ENCODE measurements at places on chromosomes 16 and 17.

DNA sequence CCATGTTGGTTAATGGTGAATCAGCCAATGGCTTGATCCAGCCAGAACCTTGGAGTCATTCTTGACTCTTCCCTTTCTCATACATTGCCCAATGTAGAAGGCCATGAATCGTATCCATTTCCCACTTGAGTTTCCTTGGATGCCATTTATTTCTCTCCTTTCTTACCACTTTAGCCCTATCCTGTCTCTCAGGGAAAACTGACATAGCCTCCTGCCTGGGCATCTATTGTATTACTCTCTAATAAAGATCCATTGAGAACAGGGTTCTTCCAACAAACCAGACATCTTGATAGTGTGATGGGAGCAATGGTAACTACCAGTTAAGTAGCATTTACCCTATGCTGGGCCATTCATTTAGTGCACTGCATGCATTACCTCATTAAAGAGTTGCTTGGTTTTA lies 104.2 kb upstream of the CDH11 start:
- DNase-seq, result no peak

DNA sequence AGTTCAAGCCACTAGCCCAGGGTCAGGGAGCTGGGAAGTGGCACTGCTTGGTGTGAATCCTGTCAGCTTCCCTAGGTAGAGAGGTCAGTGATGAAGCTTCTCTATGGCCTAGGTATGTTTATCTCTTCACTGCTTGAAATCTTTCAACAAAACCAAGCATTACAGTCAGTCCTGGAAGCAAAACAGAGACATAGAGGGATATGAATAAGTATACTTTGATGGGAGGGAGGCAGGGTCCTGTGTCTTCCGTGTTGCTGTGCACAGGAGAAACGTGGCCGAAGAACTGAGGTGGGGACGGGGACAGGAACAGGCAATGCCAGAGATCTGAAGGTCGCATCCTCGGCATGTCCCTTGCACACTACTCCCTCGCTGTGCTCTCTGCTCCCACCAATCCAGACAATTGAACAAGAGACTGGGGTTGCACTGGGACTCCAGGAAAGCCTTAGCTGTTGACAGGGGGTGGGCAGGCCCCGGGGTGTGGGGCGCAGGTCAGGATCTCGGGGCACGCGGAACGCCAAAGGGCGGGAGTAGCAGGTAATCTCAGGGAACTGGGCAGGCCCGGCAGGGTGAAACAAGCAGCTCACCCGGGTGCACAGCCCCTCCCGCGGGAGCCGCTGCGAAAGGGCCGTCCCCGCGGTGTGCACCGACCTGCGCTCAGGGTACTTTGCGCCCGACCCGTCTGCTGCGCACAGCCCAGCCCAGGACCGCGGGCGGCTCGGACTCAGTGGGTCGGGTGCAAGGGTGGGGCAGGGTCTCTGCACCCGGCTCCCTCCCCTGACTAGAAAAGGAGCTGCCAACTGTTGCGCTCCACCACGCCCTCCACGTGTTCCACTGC lies at the start of gene MT1H:
TSS of gene MT1H (plus strand) at position 810 of the 835 bp plus-strand sequence. CDS start 71 bp downstream, outside the sequence.
- no peak for DNase-seq

DNA sequence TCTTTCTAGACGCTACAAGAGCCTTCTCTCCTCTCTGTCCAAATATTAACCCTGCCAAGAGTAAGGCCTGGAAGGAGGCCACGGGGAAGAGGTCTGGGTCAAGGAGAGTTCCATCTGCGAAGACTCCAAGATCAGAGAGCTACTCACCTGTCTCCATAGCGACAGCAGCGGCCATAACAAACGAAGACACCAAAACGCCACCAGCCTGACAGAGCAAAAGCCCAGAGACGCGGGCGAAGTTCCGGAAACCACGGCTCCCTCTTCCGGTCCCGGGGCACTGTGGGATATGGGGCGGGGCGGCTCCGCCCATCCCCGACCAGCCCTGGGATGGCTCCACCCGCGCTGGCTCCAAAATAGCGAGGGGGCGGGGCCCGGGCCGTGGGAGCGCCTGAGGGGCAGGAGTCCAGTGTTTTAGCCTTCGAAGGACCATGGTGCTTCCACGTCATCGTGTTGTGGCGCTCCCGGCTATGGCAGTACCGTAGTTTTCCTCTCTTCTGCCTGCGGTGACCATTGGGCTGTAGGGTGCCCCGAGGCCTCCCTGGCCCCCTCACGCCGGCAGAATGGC lies at the start of the genes C17orf100 and MED31:
TSS of gene C17orf100 (plus strand) at position 409 of the 565 bp plus-strand sequence. CDS start at position 561, 152 bp downstream.
TSS of gene MED31 (minus strand) at position 252 of the 565 bp plus-strand sequence. CDS start at position 175, 77 bp downstream.
- DNase-seq, result peak; percentile 92

DNA sequence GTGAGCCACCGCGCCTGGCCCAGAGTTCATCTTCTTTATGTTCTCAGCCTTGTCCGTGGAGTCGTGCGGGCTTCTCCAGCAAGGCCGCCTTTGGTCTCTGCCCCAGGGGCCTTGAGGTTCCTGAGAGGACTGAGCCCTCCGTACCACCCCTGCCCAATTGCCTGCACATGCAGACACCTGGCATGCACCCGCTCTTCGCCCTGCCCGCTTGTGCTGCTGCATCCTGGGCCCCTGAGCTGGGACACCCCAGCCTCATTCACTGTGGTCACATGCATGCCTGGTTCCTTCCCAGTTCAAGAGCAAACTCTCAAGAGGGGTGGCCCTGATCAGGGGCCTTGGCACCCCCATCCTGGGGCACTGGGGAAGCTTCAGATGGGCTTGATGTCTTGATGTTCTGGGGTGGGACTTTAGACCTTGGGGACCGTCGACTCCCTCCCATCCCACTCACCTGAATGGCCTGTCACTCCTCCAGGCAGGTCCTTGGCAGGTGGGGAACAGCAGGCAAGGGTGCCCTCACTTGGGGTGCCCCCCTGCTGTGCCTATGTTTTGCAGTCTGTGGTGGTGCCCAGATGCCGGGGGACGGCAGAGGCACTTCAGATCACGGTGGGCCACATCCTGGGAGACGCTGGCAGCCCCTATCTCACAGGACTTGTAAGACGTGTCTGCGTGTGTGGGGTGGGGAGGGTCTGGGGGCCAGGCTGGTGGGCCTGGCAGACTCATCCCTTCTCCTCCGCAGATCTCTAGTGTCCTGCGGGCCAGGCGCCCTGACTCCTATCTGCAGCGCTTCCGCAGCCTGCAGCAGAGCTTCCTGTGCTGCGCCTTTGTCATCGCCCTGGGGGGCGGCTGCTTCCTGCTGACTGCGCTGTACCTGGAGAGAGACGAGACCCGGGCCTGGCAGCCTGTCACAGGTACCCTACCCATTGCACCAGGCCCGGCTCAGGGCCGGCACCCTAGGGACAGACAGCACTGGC lies 12.7 kb upstream of the SPNS2 start:
- no peak for DNase-seq

DNA sequence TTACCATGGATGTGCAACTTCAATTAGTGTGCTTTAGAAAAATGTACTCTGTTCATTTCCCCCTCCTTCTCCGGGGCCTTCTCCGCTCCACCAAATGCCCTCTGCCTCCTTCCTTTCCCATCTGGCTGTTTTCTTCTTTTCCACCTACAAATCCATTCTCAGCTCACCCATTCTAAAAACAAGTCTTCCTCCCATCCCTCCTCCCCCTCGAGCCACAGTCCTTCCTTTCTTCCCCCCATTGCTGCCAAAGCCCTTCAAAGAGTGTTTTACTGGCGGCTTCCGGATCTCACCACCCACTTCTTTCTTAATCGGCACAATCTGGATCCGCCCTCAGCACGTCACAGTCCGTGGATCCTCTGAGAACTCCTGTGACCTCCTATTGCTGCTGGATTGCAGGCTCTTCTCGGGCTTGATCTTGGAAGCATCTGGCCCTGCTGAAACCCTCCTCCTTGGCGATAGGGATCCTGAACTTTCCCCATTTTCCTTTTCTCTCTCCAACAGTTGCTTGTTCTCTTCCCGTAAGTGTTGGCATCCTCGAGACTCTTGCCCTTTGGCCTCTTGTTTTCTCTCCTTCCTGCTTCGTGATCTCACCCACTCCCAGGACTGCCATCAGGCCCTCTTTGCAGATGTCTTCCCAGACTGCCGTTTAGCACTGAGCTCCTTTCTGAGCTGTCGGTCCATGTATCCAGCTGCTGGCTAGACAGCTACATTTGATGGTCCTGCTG lies 36.0 kb upstream of the FBXO47 start:
- no peak for DNase-seq

GRCh38 chr16:66050991-66051390 lies 315.5 kb upstream of the CDH5 start:
- no peak for DNase-seq

- no peak for DNase-seq
Measured at GRCh38 chr16:57725151-57725550, 10.4 kb upstream of the KATNB1 start.

DNA sequence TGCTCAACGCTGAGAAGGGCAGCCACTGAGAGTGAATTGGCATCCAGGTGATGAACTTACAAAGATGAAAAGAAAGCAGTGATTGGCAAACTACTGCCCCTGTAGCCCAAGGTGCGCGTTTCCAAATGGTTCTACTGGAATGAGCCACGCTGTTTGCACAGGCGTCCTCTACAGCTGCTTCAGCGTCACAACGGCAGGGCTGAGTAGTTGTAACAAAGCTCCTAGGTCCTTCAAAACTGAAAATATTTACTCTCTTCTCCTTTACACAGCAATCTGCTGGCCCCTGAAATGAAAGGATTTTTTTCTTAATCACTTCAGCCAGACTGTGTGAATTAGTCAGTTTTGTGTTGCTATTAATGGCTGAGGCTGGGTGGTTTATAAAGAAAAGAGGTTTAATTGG lies 107.2 kb upstream of the FOXF1 start:
- DNase-seq, result no peak

DNA sequence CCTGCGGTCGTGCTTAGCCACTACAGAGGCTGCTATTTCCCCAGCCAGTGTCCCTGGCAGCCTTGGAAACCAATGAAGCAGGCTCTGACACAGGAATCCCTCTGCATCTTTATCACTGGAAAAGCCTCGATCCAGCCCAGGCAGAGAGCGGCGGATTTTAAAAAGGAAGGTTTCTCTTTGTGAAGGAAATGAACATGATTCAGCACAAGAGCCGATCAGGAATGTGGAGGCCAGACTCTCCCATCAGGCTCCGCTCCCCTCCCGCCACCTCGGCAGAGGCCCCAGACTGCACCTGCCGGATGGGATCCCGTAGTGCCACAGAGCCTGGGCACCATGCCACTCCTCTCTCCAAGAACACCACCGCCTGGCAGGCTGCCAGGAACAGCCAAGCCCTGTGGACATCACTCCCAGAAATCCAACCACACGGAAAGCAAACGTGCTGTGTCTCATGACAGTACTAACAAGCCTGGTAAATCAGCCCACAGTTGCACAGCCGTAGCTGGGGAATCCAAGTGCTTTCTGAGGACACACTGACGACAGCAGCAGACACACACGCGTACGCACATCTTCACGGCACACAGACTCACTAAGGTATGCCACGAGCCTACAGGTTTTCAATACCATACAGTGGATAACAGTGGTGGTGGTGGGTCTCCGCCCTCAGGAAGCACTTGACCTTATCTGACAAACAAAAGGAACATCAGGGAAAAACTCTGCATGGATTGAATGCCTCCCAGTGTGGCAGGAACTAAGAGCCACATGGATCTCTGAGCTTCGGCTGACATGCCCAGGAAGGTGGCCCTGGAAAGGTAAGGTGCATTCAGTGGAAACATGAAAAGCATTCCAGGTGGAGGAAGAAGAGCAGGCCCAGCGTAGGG lies 5.4 kb downstream of the LRRC75A start:
- DNase-seq, result peak; percentile 76

DNA sequence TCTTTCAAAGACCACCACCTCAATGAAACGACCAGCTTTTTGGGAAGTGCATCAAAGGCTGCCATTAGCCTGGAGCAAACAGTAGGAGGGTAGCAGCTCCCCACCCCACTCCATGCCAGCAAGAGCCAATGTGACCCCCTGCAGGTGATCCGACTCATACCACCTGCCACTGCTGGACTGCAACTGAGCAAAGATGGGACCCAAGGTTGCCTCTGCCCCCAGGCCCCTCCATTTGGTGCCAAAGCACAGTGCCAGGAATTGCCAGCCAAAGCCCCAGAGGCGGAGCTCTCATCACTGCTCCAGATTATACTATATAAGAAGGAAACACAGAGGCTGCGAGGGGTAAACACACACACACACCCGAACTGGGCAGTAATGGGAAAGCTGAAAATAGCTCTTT lies 8.3 kb downstream of the PITPNM3 start:
- no peak for DNase-seq

DNA sequence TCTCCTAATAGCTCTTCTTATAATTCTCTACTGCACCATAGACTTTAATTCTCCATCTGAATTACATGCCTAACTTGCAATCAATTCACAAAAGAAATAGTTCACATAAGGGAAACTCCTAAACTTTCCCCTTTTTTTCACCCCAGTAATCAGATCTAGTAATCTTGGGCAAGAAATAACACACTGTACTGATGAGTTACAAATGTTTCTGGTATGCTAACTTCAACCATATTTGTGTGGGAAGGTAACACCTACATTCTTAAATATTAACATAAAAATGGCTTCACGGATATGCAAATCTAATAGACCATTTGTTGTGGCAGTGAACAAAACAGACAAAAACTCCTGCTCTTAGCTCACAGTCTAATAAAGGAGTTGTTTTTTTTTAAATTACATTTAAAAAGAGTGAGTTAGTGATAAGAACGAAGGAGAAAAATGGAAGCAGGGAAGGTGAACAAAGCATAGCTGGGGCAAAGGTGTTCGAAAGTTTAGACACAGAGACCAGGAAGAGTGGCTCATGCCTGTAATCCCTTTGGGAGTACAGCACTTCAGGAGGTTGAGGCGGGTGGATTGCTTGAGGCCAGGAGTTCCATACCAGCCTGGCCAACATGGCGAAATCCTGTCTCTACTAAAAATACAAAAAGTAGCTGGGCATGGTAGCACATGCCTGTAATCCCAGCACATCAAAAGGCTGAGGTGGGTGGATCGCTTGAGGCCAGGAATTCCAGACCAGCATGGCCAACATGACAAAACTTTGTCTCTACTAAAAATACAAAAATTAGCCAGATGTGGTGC lies 34.8 kb downstream of the CMTM3 start:
- peak; percentile 80 for DNase-seq

- DNase-seq, result no peak
Measured at GRCh38 chr16:24677388-24677787, 52.1 kb upstream of the TNRC6A start.

DNA sequence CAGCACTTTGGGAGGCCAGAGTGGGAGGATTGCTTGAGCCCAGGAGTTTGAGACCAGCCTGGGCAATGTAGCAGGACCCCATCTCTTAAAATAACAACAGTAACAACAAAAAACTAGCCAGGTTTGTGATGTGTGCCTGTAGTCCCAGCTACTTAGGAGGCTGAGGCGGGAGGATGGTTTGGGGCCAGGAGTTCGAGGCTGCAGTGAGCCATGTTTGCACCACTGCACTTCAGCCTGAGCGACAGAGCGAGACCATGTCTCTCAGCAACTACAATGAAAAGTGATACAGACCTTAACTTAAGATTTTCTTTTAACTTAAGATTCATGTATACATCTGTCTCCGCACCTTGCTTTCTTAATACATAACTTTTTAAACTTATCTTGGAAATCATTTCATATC lies 17.2 kb downstream of the NKD1 start:
- no peak for DNase-seq

DNA sequence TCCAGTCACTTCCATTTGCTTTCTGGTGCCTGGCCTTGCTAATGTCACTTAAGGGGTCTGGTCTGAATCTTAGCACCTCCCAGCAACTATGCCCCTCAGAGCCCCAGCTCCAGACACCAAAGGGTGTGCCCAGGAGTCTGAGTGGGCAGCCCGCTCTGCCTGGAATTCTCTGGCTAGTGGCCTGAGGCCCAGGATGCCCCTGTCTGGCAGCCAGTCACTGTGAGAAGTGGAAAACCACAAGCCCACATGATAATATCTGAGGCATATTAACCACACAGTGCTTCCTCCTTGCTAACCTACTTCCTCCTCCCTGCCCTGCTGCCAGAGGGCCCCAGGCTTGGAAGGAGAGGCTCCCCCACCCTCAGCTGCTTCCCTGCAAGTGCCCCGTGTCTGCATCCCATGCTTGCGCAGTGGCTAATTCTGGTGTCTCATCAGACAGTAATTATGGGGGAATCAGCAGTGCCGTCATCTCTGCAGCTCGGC lies 14.0 kb downstream of the SRCIN1 start:
- peak; percentile 80 for DNase-seq

Data from mammary epithelial cell (primary cell).